Endothelial cell of umbilical vein (primary cell): ENCODE measurements at places on chromosomes 6 and 20. TPM values are rescaled to one million over a fixed set of nuclear protein-coding genes. Genes with fewer than 3 reads are reported as not detected.

DNA sequence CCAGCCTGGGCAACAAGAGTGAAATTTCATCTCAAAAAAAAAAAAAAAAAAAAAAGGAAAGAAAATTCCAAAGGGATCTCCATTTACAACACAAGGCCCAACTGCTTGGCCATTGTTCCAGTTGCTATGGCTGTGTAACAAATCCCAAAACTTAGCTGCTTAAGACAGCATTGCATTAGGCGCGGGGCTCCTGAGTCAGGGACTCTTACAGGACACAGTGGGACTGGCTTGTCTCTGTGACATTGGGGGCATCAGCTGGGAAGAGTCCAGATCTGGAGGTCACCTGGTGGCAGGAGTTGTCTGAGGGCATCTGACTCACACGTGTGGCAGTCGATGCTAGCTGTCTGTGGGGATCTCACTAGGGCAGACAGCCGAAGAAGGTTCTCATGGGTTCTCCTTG lies 35.6 kb downstream of the TTLL9 start:
- peaks cover 2% of the 10 kb centered on the region for H3K27me3 ChIP-seq
- DNase-seq: no peak
- H3K36me3 ChIP-seq: no peaks in the 10 kb centered on the region
- no peak overlapping the region for H3K27ac ChIP-seq
- no peak overlapping the region for H3K4me3 ChIP-seq
- H3K4me1 ChIP-seq: no peaks in the 10 kb centered on the region

TINAG gene
- 0.21 TPM in 1 of 2 replicates, not detected in the other for total RNA-seq

CABLES2 gene
- 9.9 TPM in 2 replicates for total RNA-seq

DNA sequence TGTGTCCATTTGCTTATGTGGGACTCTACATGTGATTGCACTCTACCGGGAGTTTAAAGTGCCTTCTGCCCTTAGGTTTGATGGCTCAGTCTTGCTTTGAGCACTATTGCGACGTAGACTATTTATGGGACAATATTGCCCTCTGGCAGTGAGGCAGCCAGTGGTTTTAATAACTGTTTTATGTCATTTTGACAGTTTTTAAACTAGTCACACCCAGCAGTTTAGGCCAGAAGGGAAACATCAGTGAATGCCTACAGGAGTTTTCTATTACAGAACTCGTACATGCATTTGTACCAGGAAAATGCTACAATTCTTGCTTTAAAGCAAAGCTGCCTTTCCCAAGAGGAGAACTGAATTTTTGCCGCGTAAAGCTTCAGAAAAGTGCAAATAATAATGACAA lies 813.7 kb downstream of the KIF16B start:
- no peaks in the 10 kb centered on the region for H3K4me1 ChIP-seq
- H3K27ac ChIP-seq: no peak overlapping the region
- no peak overlapping the region for H3K4me3 ChIP-seq
- H3K36me3 ChIP-seq: no peaks in the 10 kb centered on the region
- DNase-seq: peak; percentile 21

DNA sequence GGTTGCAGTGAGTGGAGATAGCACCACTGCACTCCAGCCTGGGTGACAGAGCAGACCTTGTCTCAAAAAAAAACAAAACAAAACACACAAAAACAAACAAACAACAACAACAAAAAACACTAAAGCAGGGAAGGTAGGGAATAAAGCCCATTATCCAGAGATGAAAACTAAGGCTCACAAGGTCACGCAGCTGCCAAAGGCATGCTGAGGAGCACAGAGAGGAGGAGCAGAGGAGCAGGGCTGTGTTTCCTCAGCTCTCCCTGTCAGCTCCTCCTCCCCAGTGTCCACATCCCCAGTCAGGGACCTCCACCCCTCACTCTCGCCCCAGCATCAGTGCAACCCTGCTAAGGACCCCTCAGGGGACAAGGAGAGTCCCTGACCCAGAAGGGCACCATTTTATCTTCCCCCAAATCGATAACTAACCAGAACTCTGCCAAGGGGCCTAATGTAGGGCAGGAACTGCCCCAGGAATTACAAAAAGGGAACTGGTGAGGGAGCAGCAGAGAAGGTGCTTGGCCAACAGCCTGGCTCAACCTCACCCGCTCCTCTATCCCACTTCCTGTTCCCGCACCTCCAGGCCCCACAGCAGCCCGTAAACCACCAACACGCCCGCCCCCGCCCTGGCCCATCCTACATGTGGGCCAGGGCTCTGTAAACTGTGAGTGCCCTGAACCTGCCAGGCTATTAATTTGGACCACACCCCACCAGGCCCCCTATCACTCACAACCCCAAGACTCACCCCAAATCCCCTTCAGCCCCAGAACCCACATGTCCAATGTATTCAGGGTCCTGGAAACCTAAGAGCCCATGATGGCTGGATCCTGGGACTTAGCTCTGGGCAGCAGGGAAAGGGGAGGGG lies 9.0 kb downstream of the TEAD3 start:
- DNase-seq: no peak
- no peaks in the 10 kb centered on the region for H3K36me3 ChIP-seq
- H3K27me3 ChIP-seq: peaks cover 5% of the 10 kb centered on the region
- H3K27ac ChIP-seq: no peak overlapping the region
- H3K4me3 ChIP-seq: no peak overlapping the region

DNA sequence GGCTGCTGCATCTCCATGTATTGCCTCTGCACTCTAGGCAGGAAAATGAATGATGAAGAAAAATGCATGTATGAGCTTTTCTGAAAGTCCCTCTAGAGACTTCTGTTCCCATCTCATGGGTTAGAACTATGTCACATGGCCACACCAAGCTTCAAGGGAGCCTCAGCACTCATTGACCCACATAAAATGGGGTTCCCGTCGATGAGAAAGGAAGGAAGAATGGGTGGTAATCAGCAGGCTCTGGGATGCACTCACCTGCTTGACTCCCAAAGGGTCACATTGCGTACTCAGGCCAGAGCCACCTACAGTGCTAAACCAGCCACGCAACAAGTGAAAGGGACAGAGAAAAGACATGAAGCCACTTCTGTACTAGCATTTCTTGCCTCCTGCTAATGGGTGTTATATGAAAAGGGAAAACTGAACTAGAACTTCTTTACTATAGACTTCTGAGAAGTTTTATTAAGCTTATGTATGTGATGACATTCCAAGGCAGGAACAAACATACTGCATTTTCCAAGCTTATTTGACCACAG lies 95.8 kb upstream of the GCM1 start:
- no peak for DNase-seq
- H3K27me3 ChIP-seq: no peaks in the 10 kb centered on the region
- H3K4me3 ChIP-seq: no peak overlapping the region

DNA sequence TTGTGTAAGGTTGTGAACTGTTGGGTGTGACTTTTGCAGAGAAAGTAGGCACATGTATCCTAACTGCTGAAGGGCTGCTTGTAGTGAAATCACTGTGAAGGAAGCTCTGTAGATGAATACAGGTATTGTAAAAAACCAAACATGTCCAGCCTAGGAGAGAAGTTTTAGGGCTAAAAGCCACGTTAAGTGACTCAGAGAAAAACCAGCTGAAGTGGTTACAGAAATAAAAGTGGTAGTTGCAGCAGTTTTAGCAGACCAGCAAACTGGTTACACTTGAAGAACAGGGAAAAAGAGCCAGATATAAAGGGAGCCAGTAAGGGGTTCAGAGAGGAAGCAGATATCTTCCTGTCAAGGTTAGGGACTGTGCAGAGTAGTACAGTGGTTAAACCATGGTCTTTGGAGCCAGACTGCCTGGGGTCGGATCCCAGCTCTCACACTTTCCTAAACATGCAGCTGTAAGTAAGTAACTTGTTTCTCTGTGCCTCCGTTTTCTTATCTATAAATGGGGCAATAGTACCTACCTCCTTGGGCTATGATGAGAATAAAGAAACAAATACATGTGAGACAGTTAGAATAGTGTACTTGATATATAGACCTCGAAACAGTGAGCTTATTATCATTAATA lies 33.8 kb upstream of the RNF8 start:
- no peak for DNase-seq
- no peak overlapping the region for H3K27ac ChIP-seq
- H3K4me1 ChIP-seq: peaks cover 15% of the 10 kb centered on the region
- H3K4me3 ChIP-seq: no peak overlapping the region

GFOD1 gene
- 24.1 and 26.3 TPM in 2 replicates for total RNA-seq

DNA sequence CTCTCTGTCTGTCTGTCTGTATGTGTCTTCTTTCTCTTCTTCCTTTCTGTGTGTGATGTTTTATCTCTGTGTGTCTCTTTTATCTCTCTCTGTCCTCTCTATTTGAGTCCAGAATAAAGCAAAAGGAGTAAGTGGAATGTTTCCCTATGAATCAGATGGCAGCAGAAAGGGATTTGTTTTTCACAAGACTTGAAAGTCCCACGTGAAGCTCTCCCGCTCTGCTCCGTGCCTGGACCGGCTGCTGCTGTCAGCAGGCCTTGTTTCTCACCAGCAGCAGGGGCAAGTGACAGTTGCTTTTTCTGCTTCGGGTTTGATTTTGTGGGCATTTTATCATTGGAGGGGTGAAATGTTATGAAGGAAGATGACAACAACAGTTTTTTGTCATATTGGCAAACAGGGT lies 212.7 kb downstream of the PACRG start:
- H3K36me3 ChIP-seq: no peaks in the 10 kb centered on the region
- H3K27ac ChIP-seq: no peak overlapping the region
- no peak overlapping the region for H3K4me3 ChIP-seq
- H3K4me1 ChIP-seq: no peaks in the 10 kb centered on the region
- H3K27me3 ChIP-seq: no peaks in the 10 kb centered on the region
- DNase-seq: no peak

CAGE1 gene
- total RNA-seq: not detected in 2 replicates

EPHA7 gene
- total RNA-seq: 0.09 TPM in 1 of 2 replicates, not detected in the other

PRL gene
- not detected in 2 replicates for total RNA-seq

DNA sequence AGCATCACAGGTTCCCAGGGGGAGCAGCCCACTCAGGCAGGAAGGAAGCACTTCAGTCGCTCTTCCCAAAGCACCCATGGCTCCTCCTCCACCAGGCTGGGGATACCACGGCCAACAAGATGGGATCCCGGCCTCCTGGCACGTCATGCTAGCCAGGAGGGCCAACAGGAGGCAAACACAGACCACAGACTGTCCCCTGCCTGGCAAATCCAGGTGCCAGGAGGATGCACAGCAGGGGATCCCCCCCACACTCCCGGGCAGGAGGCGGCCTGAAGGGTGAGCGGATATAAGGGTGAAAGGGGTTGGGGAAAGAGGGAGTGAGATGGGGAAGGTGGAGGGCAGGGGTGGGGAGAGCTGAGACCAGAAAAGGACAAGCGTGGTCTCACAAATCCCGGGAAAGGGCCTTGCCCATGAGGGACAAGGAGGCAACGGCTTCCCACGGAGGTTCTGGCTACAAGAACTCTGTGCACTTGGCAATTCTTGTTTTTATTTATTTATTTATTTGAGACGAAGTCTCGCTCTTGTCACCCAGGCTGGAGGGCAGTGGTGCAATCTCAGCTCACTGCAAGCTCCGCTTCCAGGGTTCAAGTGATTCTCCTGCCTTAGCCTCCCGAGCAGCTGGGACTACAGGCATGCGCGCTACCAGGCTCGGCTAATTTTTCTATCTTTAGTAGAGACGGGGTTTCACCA lies 7.2 kb downstream of the PXDC1 start:
- peak; percentile 42 for DNase-seq
- no peak overlapping the region for H3K4me3 ChIP-seq

DNA sequence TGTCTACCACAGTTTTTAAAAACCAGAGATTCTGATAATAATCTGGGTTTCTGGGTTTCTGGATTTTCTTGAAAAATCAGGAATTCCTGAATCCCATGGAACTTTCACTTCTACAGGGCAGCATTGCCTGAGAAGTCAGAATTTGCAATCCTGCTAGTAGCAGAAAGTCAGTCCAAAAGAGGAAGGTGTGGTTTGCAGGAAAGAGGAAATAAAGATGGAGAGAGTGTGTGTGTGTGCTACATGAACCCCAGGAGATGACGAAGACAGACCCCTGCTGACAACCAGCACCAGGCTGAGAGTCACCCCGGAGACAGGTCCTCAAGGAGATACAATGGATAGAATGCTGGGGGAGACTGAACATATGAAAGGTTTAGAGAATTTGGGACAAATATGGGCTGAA lies 44.9 kb downstream of the PRND start:
- DNase-seq: no peak
- H3K4me1 ChIP-seq: no peaks in the 10 kb centered on the region
- H3K4me3 ChIP-seq: no peak overlapping the region
- no peak overlapping the region for H3K27ac ChIP-seq

C6orf132 gene
- 0.07 and 0.71 TPM in 2 replicates for total RNA-seq

- H3K36me3 ChIP-seq: no peaks in the 10 kb centered on the region
- DNase-seq: no peak
- H3K27me3 ChIP-seq: no peaks in the 10 kb centered on the region
- no peak overlapping the region for H3K27ac ChIP-seq
- H3K4me1 ChIP-seq: peaks cover 4% of the 10 kb centered on the region
- no peak overlapping the region for H3K4me3 ChIP-seq
Observed at GRCh38 chr6:105174512-105174911, 5.3 kb downstream of the POPDC3 start.

- H3K27ac ChIP-seq: no peak overlapping the region
- H3K4me3 ChIP-seq: no peak overlapping the region
- no peak for DNase-seq
Observed at GRCh38 chr6:67608099-67608749, 1026.9 kb upstream of the ADGRB3 start.

IPCEF1 gene
- total RNA-seq: 0.51 and 0.99 TPM in 2 replicates

DNA sequence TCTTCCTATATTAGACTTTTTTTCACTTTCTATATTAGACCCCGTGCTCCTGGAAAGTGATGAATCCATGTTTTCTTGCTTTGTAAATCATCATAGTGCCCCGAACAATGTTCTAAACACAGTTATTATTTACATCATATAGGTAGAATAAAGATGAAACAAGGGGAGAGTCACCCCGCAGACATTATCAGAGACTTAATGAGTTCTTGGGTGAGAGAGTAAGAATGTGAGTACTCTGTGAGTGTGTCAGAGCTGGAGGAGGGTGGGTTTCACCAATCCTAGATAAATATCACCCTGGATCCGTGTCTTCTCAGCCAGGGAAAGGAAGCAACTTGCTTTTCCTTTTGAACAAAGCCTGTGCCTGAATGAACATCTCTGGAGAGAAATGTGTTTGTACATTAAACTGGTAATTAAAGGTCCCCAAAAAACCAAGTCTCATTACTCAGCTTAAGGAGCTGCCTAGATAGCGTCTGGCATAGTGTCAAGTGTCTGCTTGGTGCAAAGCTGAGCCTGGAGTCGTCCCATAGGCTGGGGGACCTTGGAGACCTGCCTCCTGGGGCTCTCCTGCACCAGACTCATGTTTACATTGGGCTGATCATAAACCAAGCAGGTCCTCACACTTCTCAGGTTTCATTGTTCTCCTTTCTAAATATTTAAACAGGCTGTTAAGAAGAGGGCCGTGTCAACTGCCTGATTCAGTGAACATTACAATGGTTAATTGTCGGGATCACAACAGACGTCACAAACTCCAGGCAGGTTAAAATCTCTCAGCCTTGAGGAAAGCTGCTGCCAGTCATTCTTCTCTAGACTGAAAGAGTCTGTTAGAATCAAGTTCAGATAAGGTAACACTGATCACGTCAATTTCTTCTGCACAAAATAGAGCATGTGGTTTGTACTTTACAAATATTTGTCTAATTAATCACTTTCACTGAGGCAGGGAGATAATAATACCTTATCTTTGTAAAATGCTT lies 179.7 kb upstream of the MYLIP start:
- H3K27ac ChIP-seq: no peak overlapping the region
- H3K4me1 ChIP-seq: peaks cover 45% of the 10 kb centered on the region
- H3K4me3 ChIP-seq: no peak overlapping the region
- DNase-seq: peak; percentile 83
- no peaks in the 10 kb centered on the region for H3K27me3 ChIP-seq
